ENCODE measurements at places on chromosomes 7 and 10.

DNA sequence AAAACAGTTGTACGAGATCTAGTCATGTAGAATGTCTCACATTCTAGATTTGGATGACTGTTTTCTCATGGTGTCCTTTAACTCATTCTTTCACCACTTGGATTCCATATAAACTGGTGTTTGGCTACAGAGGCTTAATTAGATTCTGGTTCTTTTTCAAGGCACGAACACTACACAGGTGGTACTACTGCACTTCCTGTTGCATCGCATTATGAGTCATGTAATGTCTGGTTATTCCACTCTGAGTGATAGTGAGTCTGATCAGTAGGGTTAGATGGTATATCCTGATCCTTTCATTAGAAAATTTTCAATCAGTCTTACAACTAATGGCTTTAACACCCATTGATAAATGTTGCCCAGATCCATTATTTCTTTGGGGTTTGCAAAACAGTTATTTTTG is 11.2 kb upstream of the AKAP9 start:
- DNase-seq = no peak

DNA sequence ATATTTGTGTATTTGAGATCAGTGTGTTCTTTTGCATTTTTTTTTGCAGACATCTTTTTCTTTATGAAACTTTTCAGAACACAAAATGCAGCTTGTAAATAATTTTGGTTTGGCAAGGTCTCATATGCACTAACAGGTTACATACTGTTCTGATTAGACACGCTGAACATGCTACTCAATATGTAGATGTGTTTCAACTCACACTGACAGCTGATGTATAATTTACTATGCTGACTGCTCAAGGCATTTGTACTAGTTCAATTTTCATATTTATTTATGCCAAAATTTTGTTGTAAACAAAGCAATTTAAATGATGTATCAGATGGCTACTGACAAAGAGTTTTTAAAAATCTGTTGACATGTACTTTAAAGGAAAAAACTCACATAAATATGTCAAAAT is 123.8 kb downstream of the TFEC start:
- DNase-seq = no peak

GRCh38 chr10:6701289-6701688 is 121.2 kb upstream of the PRKCQ start:
- DNase-seq = no peak

DNA sequence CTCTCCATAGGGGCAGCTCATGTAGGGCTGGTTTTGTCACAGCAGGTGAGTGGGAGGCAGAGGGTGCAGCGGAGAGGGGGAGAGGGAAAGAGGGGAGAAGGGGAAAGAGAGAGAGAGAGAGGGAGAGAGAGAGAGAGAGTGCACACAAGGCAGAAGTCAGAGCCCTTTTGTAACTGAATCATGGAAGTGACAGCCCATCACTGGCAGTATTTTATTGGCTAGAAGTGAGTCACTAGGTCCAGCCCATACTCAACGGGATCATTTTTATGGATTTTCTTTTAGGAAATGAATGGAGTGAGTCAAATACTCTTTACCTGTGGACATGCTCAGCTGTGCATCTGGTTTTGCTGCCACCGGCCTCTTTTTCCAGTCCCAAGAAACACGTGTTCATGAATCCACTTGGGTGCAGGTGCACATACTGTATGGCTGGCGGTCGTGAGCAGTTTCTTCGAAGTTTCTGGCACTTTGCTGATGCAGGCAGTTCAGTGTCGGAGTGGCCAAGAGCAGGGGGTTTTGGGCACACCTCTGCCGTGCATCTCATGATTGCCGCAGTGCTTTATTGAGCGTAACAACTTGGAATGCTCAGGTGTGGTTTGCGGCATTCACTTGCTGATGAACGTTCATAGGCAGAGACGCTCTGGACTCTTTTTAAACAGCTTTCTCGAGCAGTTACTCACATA is 40.3 kb downstream of the DOCK1 start:
- no peak for DNase-seq
